ENCODE measurements at places on chromosomes 6 and 20.
A peak's percentile ranks its signal among the peaks of the same experiment; 100 is the strongest.

GRCh38 chr6:165777680-165778079, 114.6 kb upstream of the PDE10A start:
- no peak for DNase-seq

- DNase-seq = no peak
Measured at GRCh38 chr6:18845896-18846295, 458.7 kb downstream of the RNF144B start.

- DNase-seq = no peak
Measured at GRCh38 chr6:142781129-142781528, 163.8 kb downstream of the HIVEP2 start.

DNA sequence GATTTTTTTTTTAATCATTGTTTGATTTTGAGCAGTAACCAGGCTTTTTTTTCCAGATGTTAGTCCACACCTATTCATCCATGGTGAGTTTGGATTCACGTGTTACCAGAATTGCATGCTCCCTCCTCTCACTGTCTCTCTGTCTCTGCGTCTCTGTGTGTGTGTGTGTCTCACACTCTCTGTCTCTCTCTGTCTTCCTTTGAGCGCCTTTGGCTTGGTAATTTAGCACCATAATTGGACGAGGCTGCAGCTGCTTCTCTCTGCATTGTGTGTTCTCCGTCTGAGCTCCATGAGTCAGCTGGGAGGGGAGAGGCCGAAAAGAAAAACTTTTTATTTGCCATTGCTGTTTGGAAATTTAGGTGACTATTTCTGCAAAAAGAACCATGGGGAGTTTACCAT, 3.4 kb downstream of the TFAP2B start:
- no peak for DNase-seq

- DNase-seq = no peak
Measured at GRCh38 chr20:17946040-17946439, 22.6 kb downstream of the SNX5 start.

DNA sequence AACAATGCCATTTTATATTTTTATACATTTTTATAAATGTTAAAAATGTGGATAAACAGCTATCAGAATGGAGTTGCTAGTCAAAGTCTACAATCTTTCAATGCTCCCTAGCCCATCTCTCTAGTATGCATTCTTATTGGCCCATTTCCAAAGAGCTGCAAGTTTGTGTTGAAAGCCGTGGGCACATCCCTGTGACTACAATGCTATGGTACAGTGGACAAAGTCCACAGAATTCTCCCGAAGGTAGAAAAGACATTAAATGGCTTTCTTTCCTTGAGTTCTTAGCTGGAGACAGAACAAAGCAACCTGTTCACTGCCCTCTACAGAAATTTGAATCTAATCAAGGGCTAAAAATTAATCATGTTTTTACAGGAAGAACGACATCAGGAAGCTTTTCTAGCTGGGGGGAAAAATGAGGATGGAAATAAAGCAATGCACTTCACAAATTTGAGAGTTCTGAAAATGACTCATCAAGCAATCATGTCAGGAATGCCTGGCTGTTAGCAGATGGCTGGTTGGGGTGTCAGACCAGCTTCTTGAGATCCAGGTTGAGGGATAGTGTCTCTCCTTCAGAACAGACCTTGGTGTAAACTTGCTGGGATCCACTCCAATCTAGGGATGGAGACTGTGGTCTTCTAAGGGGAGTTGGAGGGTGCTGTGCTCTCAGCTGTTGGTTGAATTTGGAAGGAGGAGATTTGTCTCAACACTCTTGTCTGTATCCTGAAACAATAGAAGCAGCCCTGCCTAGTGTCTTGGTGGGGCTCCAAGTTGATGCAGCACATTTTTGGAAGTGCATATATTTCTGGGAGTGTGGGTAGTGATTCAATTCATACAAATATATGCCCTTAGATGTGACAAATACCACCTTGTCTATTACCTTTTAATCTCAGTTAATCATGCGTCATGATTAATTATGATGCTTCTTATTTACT, 143.4 kb upstream of the PHACTR1 start:
- DNase-seq = no peak

DNA sequence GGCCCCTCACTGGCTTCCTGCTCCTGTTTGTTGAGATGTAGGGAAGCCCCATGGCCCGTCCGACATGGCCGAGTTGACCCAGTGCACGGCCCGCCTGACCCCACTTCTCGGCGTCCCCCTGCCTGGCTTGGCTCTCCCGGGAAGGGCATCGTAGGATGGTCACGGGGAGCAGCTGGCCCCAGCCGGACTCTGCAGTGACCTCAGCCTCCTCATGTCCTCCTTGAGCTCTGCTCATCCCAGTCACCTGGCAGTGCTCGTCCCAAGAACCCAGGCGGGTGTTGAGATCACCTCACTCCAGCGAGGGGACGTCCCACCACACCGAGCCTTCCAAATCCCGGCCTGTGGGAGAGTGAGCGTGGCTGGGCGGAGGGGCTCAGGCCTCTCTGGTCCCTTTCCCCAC, 15.7 kb downstream of the SLCO4A1 start:
- no peak for DNase-seq

DNA sequence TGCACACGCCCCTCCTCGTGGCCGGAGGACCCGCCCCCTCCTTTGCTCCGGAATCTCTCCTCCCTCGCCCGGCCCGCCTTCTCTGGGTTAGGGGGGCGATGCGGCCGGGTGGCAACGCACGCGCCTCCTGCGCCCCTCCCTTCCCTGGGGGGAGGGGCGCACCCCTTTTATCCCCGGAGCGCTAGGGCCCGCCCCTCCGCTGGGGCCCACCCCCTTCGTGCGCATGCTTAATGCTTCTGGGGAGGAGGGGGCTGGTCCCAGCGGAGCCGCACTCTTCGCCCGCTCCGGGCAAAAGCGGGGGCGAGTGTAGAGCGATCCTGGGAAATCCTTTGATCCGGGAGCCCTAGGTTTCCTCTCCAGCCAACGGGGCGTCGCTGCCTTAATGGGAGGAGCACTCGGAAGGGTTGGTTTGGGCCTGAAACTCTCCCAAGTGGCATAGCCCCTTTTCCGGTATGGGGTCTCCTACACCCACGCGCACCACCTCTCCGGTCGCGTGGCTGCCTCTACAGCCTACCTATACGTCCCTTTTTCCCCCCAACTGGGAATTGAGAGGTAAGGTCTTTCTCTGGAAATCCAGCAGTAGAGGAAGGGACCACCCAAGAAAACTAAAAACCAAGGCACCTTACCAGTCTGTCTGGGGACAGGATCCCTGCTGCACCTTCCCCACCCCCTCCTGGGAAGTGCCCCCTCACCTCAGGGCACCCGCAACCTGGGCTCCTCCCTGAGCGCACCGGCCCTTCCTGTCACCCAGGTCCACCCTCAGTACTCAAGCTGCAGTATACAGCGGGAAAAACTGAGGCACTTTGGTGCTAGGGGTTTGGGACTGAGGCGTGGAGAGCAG, 2.1 kb downstream of the SOX12 start:
- peak; percentile 87 for DNase-seq

DNA sequence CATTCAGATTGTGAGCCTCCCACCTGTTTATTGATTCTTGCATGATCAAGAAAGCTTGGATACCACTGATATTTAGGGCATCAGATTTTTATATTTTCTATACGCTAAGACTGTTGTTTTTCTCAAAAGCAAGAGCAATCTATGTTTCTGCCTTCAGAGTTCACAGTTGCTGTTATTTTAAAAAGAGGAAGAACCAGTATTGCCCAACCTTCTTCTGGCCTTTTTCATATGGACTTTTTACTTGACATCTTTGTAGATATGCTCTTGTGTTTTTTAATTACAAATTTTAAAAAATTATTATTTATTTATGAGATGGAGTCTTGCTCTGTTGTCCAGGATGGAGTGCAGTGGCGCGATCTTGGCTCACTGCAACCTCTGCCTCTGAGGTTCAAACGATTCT, 28.9 kb downstream of the SLC17A5 start:
- no peak for DNase-seq

DNA sequence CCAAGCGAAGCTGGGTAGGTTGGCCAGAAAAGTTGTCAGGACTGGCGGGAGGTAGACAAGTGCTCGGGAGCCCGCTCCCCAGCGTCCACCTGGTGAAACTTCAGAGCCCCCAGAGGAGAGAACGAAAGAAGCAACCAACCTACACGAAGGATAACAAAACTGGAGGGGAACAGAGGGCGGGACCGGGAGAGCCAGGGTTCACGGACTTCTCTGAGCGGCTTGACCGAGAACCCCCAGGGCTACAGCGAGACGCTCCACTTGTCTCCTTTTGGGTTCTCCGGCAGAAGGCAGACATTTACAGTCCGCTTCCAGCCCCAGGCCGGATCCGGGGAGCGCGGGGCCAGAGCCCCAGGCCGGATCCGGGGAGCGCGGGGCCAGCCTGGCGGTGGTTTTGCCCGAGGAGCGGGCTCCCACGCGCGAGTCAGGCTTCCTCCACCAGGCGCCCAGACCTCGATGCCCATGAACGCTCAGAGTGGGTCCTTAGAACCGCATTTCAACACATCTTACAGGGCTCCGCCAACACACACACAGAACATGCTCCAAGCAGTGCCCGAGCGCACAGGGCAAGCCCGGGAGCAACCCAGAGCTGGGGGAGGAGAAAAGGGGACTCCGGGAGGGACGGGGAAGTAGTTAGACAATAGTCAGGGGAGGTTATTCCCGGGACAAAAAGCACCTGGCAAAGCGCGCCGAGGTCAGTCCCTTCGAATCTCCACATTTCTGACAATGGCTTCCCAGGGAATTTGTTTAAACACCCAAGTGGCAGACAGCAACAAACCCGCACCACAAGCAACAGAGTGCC, 1.1 kb downstream of the PTPRK start:
- DNase-seq = peak; percentile 18

DNA sequence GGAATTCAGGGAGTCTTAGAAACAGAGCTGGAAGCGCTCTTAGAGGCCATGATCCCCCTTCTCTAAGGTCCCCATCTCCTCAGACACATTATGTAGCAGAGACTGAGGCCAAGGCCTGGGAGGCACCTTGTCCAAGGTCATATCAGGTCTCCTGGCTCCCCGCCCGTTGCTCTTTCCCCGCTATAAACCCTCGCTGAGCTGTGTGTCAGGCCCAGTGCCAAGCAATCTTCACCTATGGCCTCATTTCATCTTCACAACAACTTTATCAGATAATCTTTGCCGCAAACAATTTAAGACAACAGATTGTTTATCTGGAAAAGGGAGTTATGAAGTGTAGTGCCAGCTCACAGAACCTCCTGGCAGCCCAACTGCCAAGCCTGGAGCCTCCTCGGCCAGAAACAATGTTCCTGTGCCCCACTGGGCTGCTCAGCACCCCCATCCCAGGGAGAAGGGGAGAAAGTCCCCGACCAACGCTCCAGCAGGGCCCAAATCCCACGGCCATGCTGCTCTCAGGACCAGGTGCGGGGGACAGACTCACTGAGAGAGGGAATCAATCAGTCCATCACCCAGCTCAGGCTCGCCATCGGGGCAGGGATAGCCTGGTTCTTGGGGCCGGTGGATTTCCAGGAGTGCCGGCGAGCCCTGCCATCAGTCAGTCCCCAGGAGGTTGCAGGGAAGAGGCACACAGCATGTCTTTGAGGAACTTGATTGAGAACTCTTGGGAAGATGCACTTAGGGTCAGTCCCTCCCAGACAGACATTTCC, 16.9 kb upstream of the FANCE start:
- no peak for DNase-seq

DNA sequence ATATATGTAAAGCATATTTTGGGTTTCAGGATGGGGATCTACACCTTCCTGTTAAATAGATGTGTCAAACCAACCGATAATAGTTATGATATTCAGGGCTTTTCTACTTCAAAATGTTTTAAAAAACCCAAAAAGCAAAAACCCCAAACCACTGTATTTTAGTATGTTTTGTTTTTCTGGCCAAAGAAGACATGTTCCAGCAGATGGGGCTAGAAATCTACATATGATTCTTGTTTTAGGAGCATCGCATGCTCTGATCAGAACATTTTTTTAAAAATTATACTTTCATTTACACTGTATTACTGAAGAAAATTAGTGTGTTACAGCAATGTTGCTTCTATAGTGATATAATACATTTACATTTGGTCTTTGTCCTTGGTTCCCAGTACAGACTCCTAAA, 11.0 kb downstream of the RMND1 start:
- no peak for DNase-seq

GRCh38 chr6:48078120-48078519, 32.9 kb downstream of the PTCHD4 start:
- no peak for DNase-seq

DNA sequence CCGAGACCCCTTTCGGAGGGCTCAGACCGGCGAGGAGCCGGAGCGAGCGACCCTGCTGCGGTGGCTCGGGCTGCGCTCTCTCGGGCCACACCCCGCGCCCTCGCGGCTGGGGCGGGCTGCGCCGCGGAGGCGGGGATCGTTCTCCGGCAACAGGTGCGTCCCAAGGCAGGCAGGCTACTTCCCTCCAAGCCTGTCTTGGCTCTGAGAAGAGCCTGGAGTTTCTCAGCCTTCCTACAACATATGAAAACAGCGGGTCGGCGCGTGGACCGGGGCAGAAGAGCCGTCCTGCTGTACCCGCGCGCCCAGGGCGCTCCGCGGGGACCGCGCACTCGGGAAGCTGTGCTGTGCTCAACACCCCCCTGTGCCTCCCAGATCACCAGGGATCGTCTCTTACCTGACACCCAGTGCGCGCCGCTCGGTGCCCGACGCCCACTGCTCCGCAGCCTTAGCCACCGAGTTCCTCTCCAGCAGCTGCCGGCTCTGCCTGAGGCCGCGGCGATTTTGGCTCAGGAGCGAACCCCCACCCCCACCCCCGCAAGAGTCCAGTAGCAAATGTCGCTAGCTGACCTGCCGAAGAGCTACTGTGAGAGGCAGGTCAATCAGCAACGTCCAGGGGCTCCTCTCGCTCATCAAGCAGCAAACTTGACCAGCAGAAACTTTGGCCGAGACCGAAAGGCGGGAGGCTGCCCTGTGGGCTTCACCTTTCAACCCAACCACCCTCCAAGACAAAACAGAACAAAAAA, 3.7 kb upstream of the OLIG3 start:
- no peak for DNase-seq

DNA sequence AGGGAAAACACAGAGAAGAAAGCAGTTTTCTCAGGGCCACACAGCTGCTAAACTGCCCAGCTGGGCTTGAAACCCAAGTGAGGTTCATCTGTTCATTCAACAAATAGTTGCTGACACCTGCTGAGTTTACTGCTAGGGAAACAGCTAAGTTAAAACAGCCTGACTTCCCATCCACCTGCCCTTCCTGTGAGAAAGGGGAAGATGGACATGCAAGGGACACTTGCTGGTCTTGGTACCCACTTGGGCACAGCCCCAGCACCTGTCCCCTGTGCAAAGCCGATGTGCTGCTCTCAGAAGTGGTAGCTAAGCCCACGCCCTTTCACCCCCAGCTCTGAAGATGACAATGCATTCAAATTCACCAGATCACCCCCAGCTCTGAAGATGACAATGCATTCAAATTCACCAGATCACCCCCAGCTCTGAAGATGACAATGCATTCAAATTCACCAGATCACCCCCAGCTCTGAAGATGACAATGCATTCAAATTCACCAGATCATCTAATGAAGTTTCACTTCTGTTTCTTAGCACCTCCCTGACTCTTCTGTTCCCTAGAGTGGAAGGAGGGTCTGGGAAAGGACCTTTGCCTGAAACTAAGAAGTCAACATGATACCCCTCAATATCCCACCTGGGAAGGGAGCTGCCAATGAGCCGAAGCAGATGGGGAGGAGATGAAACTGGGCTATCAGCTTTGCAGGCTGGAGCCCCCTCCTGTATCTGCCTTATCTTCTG, 46.0 kb upstream of the TOP1 start:
- DNase-seq = no peak
